ENCODE measurements at places on chromosomes 7 and 10.
A peak's percentile ranks its signal among the peaks of the same experiment; 100 is the strongest.

GRCh38 chr10:14839305-14839695, 1.2 kb downstream of the HSPA14 start:
- no peak for DNase-seq

DNA sequence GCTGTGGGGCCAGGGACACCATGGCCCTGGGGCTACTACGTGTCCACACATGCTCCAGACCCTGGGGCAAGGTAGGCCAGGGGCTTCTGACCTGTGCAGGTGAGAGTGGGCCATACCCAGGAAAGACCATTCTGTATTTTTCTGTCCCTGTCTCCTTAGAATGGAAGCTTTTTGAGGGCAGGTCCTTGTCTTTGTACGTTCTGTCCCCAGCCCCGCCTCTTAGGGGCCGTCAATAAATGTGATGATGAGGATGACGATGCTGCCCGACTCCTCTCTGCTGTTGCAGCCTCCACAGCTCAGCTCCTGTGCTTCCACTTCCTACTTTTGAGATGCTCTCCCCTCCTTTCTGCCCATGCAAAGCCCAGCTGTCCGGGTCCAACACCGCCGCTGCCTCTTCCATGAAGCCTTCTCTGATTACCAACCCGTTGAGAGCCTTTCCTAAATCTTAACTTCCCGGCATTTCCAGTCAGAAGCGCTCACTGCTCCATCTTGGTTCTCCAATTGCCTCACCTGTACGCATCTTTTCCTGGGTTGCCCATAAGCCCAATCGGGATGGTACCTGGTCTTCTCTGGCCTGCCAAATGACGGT, 4.3 kb downstream of the VPS37D start:
- DNase-seq, result no peak

DNA sequence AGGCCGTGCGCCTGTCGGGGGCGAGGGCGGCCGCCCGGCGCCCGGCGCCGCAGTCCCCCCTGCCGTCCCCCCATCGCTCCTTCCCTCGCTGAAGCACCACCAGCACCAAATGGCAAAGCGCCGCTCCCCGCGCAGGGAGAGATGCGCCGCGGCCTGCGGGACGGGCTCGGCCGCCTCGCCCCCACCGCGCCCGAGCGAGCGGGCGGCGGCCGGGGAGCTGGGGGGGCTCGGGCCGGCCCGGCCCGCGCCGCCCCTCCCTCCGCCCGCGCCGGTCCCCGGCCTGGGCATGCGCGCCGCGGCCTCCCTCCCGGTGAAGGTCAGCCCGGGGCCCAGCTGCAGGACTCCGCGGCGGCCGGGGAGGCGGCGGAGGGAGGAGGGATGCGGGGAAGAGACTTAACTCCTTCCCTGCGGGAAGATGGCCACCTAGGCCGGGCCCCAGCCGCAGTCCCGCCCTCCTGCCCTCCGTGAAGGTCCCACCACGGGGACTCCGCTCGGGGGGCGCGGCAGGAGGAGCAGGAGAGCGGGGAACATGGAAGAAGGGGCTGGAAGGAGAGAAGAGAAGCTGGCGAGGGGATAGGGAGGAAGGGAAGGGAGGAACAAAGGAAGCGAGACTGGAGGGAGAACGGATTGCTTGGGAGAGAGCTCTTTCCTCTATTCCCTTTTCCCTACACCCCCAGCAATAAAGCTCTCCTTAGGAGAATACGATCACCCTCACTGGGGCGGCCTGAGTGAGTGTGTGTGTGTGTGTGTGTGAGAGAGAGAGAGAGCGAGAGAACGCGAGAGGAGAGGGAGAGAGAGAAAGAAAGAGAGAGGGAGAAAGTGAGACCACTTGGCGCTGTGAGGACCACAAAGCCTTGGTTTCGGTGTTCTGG, 3.4 kb upstream of the SMARCD3 start:
- peak; percentile 69 for DNase-seq

GRCh38 chr10:71838264-71839211, 12.5 kb downstream of the PSAP start:
- no peak for DNase-seq

- no peak for DNase-seq
Measured at GRCh38 chr10:123787566-123787965, 104.0 kb downstream of the CPXM2 start.

GRCh38 chr7:77182261-77182660, 17.4 kb downstream of the FGL2 start:
- no peak for DNase-seq

- DNase-seq, result no peak
Measured at GRCh38 chr10:127736222-127736914, 617 bp upstream of the FOXI2 start.

DNA sequence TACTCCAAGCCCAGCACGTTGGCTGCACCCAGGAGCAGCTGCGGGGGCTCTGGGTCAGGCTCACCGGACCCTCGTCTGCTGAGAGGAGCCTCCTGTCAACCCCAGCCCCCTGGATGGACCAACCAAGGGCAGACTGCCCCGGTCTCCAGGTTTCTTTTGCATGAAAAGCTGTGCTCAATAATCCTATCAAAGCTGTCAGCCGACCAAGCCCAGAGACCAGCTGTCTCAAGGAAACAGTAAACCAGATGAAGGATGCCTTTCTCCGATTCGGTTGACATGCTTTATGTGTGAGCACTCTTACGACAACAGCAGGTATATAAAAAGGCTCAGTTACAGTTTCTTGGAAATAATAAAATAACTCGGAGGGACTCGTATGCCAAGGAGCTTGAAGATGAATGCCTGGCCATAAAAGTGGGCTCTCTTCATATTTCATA, 71.6 kb upstream of the BAIAP2L1 start:
- no peak for DNase-seq

DNA sequence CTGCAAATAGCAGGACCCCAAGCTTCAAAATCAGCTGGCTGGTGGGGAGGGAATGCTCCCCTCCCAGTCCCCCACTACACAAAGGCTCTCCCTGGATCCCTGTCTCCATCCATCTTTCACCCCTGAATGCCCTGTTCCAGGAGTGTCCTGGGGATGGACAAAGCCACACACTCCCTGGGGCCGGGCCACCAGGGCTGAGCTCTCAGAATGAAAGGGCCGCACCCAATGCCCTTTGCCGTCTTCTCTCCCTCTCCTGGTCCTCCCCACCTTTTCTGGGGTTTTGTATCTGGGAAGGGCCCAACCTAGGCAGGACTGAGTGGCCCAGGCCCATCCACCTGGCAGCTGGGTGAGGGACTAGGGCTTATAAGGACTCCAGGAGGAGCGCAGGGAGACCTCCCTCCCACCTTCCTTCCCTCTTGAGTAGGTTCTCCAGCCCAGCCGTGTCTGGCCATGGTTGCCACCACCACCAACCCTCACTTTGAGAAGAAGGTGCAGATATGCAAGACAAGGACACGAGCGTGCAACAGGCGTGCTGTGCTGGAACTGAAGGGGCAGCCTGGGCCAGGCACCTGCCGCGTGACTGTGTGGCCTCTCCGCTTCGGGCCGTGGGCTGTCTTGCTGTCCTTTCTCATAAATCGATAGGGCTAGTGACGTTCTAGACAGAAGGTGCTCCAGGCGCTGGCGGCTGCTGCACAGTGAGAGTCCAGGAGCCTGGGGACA, 157.1 kb downstream of the TCERG1L start:
- no peak for DNase-seq

DNA sequence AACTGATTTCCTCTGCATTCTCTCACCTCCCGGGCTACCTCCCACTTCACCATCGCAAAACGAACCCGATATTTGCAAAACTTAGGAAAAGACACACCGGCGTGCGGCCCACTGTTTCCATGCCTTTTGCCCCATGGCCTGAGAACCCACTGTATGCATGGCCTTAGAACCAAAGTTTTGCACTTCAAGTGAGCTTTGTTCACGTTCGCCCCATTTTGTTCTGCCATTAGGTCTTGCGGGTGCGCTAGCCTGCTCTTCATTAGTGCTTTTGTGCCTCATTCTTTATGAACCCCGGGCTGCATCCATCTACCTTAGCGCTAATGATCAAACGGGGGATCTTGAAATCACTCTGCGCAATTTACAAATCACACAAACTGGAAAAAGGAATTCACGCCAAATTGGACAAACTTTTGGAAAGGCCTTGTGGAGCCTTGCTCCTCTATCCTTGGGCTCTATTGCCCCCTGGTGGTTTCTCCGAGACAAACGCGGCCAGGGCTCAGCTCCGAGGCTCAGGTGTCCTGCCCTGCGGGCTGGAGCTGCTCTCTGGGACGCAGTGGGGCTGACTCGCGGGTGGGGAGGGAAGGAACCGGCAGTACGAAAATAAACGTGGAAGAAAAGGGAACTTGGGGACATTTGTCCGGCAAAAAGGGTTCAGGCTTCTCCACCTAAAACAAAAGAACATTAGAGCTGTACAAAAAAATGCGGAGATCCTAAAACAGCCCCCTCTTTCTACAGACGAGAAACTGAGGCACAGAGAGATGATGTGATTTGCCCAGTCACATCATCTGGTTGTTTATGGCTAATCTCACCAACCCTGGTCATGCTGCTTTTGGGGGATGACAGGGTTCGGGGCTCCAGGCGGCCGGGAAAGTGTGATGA, 300.4 kb upstream of the NFE2L3 start:
- DNase-seq, result peak; percentile 95

- DNase-seq, result no peak
Measured at GRCh38 chr7:92523110-92523509, 5.2 kb downstream of the PEX1 start.

GRCh38 chr7:82339958-82340357, 103.6 kb downstream of the CACNA2D1 start:
- no peak for DNase-seq

GRCh38 chr7:85703251-85704010, 516.6 kb upstream of the SEMA3D start:
- DNase-seq, result no peak

- DNase-seq, result peak; percentile 24
Measured at GRCh38 chr10:23314835-23315239, 29.8 kb downstream of the C10orf67 start.

DNA sequence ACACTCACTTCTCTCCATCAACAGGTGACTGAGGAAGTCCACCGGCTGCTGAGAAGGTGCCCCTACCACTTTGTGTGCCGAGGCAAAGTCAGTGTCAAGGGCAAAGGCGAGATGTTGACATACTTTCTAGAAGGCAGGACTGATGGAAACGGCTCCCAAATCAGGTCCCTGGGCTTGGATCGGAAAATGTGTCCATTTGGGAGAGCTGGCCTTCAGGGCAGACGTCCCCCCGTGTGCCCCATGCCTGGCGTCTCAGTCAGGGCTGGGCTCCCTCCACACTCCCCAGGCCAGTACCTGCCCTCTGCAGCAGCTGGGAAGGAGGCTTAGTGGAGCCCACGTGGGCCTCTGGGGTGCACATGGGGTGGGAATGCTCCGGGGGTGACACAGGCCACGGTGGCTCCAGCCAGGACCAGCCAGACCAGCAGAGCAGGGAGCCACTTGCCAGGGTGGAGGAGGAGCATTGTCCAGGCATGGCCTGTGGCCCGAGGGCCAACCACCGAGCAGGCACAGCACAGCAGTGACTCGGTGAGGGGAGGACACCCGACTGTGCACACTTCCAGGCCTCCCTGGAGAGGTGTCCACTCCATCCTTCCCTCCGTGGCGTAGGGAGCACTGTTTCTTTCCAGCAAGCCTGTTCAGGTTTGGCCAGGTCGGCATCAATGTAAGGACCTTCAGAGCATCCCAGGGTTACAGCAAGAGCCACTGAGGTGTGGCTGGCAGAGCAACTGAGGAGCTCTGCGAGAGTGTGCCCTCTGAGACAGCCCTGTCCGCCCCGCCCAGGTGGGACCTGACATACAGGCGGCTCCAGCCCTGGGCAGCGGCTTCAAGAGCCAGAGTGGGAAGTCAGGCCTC, 139.7 kb downstream of the ADCY1 start:
- DNase-seq, result no peak

DNA sequence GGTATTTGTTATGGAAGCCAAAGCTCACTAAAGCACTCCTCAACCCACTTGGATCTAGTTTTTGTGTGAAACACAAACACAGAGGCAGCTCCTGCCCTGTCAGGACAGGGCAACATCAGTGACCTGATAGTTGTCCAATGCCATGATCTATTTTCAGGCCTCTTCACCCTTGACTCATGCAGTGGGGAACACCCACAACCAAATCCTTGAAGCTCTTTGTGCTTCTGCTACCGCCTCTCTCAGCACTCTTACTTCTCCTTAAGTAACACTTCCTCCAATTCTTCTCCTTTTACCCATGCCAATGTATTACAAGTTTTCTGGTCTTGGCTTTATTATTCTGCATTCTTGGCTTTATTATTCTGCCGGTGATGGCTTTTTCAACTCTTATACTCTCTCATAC, 425.3 kb downstream of the INHBA start:
- no peak for DNase-seq

DNA sequence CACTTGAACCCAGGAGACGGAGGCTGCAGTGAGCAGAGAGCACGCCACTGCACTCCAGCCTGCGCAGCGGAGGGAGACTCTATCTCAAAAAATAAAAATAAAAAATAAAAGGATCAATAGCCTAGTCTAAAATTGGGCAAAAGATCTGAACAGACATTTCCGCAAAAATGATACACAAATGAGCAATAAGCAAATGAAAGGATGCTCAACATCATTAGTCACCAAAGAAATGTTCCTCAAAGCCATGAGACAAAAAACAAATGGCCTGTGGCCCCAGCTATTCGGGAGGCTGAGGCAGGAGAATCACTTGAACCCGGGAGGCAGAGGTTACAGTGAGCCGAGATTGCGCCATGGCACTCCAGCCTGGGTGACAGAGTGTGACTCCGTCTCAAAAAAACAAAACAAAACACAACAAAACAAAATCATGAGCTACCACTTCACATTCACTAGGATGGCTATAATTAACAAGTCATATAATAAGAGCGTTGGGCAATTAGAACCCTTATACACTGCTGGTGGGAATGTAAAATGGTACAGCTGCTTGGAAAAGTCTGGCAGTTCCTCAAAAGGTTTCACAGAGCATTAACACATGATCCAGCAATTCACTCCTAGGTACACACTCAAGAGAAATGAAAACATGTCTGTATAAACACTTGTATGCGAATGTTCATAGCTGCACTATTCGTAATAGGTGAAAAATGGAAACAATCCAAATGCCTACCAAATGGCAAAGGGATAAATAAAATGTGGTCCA, 3.1 kb downstream of the DAGLB start:
- DNase-seq, result no peak

- DNase-seq, result no peak
Measured at GRCh38 chr7:44275146-44275545, 50.2 kb downstream of the CAMK2B start.

- no peak for DNase-seq
Measured at GRCh38 chr10:27104919-27105318, 4.6 kb upstream of the ANKRD26 start.

DNA sequence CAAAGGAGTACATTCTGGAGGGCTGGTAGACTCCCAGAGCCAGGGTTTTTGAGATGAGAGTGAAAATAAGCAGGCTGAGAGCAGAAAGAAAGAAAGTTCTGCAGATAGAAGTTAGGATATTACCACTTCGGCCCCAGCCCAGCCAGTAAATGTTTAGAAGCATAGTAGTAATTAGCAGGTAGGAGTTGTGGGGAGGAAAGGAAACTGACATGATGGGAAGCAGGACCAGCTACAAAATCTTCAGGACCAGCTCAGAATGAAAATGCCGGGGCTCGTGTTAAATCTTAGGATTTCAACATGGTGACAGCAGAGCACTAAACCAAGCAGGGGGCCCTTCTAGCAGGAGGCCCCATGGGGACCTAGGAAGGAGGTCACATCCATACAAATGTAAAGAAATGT, 28.7 kb downstream of the PRSS2 start:
- no peak for DNase-seq

GRCh38 chr7:24597014-24597413, 23.8 kb downstream of the PALS2 start:
- DNase-seq, result no peak

All from tibial artery (tissue), 4 donors.